ENCODE measurements at places on chromosomes 13 and 19.

DNA sequence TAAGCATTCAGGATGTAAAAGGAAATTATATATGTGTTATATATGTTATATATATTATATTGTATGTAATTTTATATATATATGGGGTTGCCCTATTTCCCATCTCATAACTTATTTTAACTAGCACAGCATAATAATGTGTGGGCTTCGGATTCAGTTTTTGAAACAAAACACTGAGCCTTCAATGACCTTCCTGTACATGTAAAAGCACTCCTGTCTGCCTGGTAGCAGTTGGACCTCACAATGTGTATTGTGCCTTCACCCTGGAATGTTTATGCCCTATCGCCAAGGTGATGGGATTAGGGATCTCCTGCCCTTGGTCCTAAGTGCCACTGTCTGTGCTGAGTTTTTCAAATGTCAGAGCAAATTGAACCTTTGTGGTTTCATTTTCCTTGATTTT is 968.8 kb downstream of the TUBA3C start:
- DNase-seq: peak; percentile 2

DNA sequence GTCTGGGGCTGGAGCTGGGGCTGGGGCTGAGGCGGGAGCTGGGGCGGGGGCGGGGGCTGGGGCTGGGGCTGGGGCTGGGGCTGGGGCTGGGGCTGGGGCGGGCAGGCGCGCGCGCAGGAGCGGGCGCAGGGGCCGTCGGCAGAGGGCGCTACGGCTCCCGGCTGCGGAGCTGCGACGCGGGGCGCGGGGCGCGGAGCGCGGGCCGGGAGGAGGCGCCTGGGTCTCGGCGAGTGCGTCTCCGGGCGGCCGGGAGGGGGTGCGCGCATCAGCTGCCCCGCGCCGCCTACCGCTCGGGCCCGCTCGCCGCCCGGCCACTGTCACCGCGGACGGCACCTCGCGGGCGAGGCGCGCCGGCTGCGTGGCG is 422 bp upstream of the MTUS2 start:
- DNase-seq: peak; percentile 58

DNA sequence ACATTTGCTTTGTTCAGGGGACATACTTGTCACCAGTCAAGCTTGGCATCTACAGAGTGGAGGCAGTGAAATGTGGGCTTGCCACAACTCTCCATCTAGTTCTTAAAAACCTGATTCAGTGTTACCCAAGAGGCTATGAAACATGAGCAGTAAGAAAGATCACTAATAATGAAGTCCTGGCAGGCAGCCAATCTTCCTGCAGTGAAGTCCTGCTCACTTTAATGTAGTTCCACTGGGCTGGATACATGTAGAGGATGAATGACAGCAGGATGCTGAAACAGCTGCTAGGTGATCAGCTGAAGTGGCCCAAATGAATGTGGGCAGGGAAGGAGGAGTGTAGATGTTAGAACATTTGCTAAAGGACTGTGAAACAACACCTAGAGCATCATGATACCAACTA is 1213.1 kb downstream of the OLFM4 start:
- no peak for DNase-seq

- no peak for DNase-seq
Observed at GRCh38 chr13:110154410-110154933, 152.5 kb downstream of the COL4A1 start.

GRCh38 chr13:73107481-73107880 is 48.7 kb downstream of the KLF5 start:
- no peak for DNase-seq

DNA sequence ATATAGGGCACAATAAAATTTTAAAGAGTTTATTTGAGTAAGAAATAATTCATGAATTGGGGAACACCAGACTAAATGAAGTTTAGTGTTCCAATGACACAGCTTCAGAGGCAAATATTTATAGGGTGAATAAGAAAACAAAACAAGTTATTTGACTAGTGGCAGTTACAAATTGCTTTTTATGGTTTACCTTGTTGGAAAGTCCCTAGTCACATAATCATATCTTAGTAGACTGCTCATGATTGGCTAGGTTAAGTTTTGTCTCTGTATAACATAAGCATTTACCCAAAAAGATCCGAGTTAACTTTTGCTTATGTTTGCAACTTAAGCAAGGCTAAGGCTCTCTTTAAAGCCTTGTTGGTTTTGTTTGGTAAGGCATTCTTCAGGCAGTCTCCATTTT is 224.7 kb upstream of the MIR17HG start:
- no peak for DNase-seq

Data from hematopoietic multipotent progenitor cell treated with erythropoietin and hydrocortisone succinate and interleukin-3 and kit ligand, for 6 days (in vitro differentiated cells).